ENCODE measurements at places on chromosomes 3 and 15.

GRCh38 chr3:196207833-196208607 is 3.2 kb downstream of the ZDHHC19 start:
- peak; percentile 62 for DNase-seq

DNA sequence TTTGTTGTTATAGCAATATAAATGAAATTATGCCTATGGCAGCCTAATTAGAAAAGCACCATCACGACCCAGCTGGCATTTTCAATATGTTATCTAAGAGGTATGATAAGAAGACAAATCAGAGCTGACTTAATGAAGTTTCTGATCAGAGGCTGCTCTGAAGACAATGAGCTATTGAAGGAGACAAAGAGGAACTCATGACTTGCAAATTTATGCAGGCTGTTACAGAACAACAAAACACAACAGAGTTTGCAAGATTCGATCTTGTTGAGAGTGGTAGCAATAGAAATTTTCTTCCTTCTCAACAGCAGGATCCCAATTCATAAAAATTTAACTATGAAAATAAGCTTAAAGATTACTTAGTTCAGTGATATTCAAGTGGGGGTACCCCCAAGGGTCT is 7.7 kb downstream of the CCDC54 start:
- DNase-seq, result no peak

DNA sequence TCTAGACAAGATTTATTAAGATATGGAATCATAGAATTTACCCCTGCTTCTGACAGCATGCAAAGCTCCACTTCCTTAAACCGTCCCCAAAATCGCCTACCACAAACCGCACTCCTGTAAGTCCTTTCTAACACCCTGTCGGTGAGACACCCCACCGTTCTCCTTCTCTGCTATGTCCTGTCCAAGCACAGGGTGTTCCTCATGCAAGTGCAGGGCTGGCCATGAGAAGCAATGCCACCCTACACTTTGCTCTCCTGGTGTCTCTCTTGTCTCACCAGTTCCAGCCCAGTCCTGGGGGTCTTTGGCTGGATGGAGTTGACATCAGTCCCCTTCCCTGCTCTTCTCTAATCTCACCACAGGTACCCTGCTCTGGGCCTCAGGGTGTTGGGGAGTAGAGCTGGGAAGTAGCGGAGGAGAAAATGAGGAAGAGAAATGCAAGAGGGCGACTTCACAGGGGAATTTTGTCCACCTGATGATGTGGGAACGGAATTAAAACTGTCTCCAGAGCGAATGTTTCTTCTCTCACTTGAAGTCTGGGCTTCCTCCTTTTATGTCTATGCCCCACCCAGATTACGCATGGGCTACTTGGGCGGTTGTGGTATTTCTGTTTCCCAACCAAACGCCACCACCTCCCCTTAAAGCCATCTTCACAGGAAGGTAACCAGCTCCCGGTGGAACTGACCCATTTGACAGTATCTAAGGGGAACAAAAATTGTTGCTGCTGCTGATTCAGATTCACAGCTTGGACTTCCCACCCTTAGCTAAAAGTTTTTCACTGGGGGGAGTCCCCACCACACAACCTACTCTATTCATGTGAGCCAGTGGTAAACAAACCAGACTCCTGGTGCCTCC is 49.9 kb downstream of the CASR start:
- DNase-seq, result no peak

DNA sequence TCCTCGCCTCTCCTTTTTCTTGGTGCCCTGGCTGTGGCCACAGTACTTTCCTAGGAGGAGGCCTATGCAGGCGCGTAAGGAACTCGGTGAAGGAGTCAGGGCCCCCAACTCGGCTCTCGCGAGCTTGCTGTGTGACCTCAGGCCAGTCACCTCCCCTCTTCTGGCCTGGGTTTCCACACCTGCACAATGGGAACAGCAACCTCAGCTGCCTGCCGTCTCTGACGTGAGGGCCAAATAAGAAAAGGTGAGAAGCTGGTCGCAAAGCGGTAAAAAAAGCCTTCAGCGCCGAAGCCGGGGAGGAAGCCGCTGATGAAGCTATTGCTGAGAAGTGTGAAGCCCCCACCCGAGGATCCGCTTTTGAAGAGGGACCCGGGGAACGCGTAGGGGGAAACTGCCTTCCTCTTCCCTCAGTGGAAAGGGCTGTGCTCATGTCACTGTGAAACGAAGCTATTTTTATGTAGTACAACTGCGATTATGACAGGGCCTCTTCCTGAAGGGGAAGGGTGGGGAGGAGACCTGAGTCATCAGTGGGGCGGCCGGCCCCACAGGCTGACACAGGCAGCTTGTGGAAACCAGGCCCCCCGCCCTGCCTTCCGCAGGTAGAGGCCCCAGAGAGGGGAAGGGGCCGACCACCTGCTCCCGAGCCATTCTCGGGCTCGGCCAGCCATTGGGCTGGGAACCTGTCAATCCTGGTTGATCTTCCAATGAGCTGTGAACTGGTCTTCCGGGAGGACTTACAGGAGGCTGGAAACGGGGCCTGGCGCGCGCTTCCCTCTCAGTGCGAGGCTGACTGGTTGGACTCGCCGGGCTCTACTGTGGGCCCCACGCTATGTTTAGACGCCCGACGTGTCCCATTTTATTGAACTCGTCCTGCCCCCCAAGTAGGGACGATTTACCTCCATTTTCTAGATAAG is 18.0 kb upstream of the ANKDD1A start:
- peak; percentile 93 for DNase-seq

DNA sequence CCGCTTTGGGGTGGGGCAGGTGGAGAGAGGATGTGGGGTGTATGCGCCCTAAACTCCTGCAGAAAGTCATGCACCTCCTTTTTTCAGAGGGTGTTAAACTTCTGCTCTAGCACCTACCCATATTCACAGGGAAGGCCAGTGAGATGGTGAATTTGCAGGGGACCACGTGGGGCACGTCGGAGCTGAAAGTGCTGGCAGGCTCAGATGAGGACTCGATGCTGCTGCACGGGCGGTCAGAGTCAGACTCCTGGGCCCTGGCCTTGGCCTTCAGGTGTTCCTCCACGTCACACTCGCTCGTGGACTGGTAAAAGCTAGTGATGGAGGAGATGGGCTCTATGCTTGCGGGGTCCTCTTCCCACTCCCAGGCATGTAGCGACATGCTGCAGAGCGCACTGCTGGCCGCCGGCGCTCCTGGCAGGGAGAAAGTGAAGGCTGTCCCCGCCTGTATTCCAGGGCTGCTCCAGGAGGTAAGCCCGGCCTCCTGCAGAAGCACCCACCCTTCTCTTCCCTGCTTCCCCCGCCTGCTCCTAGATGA is 883 bp downstream of the CFAP92 start:
- DNase-seq, result no peak

- no peak for DNase-seq
These were observed 47.3 kb upstream of the BCL6 start for GRCh38 chr3:187792521-187792920.

- DNase-seq, result no peak
These were observed 7.0 kb upstream of the CTSH start for GRCh38 chr15:78951841-78952238.

All from effector memory CD4-positive, alpha-beta T cell (primary cell).